Frontal cortex (tissue), 4 donors: ENCODE measurements at places on chromosomes 7 and 10. TPM values are rescaled to one million over a fixed set of nuclear protein-coding genes. Genes with fewer than 3 reads are reported as not detected.

Gene SPDYE6
- not detected for total RNA-seq

- DNase-seq = no peak
Observed at GRCh38 chr10:69911613-69912528, 110.2 kb downstream of the COL13A1 start.

Gene TUBB8
- not detected for total RNA-seq

- no peak for DNase-seq
Observed at GRCh38 chr7:91771394-91771793, 109.1 kb downstream of the MTERF1 start.

GRCh38 chr10:14737808-14738545 is 36.7 kb downstream of the FAM107B start:
- no peak for DNase-seq

GRCh38 chr7:83305027-83305426 is 142.3 kb upstream of the PCLO start:
- DNase-seq = no peak

- no peak for DNase-seq
Observed at GRCh38 chr7:102089175-102090098, 197.2 kb upstream of the SH2B2 start.

Gene SYNPO2L
- not detected for total RNA-seq

DNA sequence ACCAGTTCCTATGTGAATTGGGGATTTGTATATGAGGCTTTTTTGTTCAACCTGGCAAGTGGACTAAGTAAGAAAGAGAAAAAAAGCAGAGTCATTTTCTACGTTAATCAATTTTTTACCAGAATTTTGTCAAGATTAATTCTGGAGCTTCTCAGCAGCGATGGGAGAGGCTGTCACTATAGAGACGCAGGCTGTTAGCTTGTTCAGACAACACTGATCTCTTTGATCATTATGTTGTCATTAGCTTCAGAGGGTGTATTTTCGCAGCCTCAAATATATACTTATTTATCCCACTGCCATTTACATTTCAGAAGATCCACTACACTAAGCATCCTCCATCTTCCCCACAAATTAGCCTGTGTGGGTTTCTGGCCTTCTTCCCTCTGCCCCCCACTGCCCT is 196.7 kb upstream of the PFKP start:
- DNase-seq = no peak

DNA sequence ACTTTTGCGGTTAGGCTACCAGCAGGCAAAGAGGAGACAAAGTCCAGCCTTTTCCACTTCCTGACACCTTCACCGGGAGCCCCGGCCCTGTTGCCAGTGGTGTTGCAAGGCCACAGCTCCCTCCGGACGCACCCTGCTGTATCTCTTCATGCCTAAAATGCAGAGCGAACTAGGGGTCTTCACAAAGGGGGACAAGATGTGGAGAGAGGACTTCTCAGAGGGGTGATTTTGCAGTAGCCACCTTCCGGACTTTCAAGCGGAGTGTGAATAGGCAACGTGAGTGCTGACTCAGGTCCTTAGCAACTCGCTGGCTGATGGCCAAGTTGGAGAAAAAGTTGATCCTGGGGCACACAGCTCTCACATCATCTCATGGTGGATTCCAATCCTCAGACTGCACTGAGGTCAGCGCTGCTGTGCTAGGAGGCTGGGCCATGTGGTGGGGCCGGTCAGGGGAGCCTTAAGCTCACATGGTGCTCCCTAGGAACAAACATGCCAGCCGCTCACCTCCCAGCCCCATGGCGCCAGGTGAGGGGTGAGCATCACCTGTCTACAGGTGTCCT is 166.3 kb downstream of the LCOR start:
- DNase-seq = no peak

Gene PNLIPRP1
- total RNA-seq = not detected

DNA sequence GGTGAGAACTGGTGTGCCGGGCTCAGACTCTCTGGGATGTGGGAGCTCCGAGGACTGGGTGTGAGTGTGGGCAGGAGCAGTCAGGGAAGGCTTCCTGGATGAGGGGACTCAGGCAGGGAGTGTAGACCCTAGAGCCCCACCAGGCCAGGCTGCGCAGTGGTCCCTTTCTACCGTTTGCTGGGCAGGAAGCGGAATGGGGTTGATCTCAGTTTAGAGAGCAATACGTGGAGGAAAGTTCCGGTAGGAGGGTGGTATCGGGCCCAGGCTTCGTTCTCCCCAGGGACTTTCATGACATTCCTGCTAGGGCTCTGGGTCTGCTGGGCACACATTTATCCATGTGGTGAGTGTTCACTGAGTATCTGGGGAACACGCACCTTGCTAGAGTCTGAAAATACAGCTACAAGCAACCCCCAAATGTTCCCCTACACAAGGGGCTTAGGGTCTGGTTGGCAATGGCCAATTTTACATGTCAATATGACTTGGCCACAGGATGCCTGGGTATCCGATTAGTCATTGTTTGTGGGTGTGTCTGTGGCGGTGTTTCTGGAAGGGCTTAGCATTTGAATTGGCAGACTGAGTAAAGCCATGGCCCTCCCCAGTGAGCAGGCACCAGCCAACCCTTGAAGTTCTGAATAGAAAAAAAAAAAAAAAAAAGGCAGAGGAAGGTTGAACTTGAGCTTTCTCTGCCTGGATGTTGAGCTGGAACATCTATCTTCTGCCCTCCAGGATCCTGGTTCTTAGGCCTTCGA is 20.8 kb downstream of the GHRHR start:
- no peak for DNase-seq

Gene TMEM178B
- total RNA-seq = 53.0 TPM

GRCh38 chr10:45000138-45000751 is 478 bp upstream of the ZNF22 start:
- no peak for DNase-seq

Gene MYO3A
- total RNA-seq = 4.1 TPM

DNA sequence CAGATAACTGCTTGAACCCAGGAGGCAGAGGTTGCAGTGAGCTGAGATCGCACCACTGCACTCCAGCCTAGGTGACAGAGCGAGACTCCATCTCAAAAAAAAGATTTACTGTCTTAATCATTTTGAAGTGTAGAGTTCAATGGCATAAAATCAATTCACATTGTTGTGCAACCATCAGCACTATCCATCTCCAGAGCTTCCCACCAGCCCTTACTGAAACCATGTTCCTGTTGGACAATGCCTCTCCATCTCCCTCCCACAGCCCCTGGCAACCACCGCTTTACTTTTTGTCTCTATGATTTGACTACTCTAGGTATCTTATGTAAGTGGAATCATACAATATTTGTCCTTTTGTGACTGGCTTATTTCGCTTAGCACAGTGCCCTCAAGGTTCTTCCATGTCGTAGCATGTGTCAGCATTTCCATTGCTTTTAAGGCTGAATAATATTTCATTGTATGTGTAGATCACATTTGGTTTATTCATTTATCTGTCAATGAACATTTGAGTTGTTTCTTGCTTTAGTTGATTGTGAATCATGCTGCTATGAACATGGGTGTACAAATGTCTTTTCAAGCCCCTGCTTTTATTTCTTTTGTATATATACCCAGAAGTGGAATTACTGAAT is 33.1 kb downstream of the NACAD start:
- DNase-seq = no peak

Gene HUS1
- total RNA-seq = 15.5 TPM

DNA sequence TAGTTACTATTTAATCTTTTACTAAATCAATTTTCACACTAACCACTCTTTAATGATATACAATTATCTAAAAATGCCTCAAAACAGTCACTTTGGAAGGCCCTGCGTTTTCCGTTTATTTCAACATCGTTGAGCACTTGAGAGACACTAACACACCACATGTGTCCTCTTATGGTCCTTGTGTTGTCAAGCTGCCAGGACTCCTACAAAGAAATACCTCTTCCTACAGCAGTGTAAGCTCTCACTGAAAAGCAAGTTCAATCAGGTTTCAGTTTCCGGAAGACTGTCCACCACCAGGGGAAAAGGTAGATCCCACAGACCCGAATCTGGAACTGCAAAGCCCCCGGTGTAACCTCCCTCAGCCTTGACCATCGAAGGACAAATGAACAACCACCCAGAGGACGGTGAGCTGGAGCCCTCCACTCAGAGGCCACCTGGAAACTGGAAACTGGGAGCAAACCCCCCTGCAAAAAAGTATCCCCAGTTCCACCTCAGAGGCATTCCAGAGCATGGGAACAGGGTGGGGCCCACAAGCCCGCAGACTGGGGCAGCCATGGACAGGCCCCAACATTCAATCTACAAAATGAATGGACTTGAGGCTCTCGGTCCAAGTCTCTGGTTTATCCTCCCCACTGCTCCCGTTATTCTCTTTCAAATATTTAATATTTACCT is 37.6 kb downstream of the KCNH2 start:
- DNase-seq = no peak

- DNase-seq = no peak
Observed at GRCh38 chr10:103671126-103671895, 177.8 kb downstream of the NEURL1 start.

DNA sequence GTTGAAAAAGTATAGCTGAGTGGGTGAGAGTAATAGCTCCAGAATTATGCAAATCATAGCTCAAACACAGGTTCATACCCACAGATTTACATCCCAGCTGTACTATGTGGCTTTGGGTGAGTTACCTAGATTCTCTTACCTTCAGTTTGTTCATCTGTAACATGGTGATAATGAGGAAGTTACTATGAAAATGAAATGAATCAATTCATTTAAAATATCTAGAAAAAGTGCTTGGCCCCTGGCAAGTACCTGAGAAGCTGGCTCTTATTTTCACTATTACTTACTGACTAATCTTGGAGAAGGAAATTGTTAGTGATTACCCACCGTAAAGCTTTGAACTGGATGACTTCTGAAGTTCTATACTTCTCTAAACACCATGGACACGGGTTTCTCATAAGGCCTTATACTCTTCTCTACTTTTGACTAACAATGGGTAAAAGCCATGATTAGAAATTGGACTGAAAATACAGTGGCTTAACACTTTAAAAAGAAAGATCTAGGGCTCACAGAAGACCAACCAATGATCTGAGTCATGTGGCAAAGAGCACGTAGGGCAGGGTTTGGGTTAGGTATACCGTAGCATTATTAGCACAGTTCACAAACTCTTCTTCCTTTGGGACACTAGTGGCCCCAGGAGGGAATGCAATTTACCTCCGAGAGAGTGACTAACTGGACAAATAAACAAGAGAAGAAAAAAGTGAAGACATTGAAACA is 149.2 kb downstream of the PLPP4 start:
- DNase-seq = no peak

Gene LBX1
- not detected for total RNA-seq

Gene RBM48
- 20.0 TPM for total RNA-seq

GRCh38 chr7:151866028-151866427 is 10.9 kb downstream of the PRKAG2 start:
- no peak for DNase-seq

DNA sequence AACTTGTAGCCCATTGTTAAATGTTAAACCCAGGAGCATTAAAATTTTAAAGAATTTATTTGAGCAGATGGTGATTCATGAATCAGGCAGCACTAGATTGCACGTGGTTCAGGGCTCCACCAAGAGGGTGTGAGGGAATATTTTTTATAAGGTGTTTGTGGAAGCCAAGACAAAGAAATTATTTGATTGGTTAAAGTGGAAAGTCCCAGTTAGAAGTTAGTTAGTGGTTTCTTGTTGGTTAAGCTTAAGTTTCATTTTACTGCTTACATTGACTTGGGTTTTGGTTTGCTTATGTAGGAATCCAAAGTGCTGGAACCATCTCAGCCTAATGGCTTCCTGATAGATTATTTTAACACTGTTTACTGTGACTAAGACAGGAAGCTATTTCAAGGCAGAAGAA is 906.2 kb downstream of the LRMDA start:
- DNase-seq = no peak

Gene DNAJC12
- total RNA-seq = 4.5 TPM

GRCh38 chr7:114799628-114800028 is 122.3 kb upstream of the MDFIC start:
- no peak for DNase-seq

Gene MSMB
- not detected for total RNA-seq

Gene GPRIN2
- total RNA-seq = 18.8 TPM

Gene SMURF1
- total RNA-seq = 23.2 TPM

Gene FAM237B
- under 0.01 TPM for total RNA-seq

GRCh38 chr7:99384523-99384922 is 10.0 kb downstream of the ARPC1B start:
- DNase-seq = no peak

Gene IL6
- total RNA-seq = not detected

DNA sequence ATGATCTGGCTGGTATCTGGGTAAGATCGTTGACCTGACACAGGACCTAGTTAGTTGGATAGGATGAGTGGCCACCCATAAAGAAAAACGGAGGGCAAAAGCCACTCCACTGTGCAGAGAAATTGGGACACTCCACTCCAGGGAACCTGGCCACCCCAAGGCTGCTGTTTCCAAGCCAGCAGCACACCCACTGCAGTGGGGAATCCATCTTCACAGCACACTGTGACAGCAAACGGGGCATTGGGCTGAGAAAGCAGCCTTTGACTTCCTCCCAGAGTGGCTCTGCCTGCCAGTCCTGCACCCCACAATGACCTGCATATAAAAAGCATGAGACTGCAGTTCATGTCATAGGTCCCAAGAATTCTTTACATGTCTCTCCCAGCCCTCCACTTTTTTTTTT is 52.9 kb downstream of the MTPN start:
- no peak for DNase-seq

Gene GSTK1
- total RNA-seq = 24.9 TPM

DNA sequence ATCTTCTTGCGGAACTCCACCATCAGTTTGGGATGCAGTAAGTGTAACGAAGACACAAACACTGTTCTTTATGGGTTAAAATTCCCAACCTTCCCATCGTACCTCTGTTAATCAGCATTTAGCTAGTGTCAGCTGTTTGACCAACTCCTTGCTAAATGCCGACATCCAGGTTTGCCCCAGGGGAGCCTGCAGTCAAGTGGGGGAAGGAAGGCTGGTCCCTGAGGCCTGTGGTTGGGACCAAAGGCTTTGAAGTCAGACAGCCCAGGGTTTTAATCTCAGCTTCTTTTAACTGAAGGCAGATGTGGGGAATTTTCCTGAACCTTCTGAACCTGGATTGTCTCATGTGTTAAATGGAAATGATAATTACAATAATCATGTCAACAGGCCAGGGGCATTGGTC is 443.7 kb downstream of the GLRX3 start:
- no peak for DNase-seq

GRCh38 chr7:17368856-17369524 is 70.5 kb downstream of the AHR start:
- DNase-seq = no peak

Gene MMD2
- 2.4 TPM for total RNA-seq

- DNase-seq = no peak
Observed at GRCh38 chr10:123529146-123529760, 136.9 kb upstream of the GPR26 start.

Gene AKR1C2
- total RNA-seq = 39.5 TPM

GRCh38 chr10:17943033-17943745 is 8.5 kb upstream of the SLC39A12 start:
- DNase-seq = no peak

GRCh38 chr10:106555599-106555998 is 608.9 kb downstream of the SORCS1 start:
- no peak for DNase-seq

Gene DRGX
- not detected for total RNA-seq

DNA sequence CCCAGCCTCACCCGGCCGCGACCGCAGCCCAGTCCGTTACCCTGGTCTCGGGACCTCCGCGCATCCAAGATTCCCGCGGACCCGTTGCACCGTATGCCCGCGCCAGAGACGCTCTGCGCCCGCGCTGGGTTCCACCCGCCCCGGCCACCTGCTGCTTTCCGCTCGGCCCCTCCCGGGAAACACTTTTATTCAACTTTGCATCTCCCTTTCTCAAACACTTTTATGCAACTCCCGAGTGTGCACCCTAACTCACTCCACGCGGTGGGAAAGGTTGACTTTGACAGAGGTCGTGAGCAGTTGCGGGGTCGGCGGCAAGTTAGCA is at the start of gene ODAD2:
ODAD2 (minus strand) TSS at position 126 of the 322 bp plus-strand sequence. CDS start 3,937 bp downstream, outside the sequence.
- no peak for DNase-seq

- no peak for DNase-seq
Observed at GRCh38 chr7:80247144-80247543, 112.5 kb downstream of the GNAI1 start.
